ENCODE measurements at places on chromosomes 13 and 19.

- DNase-seq, result no peak
Measured at GRCh38 chr13:29791997-29792780, 58.2 kb downstream of the UBL3 start.

DNA sequence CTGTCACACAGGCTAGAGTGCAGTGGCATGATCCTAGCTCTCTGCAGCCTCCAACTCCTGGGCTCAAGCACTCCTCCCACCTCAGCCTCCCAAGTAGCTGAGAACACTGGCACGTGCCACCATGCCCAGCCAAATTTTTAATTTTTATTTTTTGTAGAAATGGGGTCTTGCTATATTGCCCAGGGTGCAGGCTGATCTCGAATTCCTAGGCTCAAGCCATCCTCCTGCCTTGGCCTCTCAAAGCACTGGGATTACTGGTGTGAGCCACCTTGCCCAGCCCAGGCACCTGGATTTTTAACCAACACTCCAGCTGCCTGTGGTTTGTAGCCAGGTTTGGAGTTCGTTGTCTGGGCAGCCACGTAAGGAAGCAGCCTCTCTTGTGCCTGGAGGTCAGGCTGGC, 9.3 kb upstream of the PEPD start:
- no peak for DNase-seq

DNA sequence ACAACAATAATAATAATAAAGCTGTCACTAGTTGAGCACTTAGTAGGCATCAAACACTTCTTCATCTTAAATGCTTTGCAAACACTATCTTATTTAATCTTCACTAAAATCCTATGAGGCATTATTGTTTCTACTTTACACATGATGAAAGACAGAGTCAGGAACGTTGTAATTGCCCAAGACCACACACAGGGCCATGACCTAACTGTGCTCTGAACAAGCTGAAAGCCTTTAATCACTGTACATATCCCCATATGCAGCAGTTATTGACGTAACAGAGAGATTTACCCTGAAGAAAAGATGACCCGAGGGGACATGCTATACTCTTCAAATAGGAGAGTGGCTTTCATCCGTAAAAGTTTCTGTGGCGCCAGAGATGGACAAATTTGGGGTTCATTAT, 53.0 kb downstream of the SACS start:
- DNase-seq, result no peak

DNA sequence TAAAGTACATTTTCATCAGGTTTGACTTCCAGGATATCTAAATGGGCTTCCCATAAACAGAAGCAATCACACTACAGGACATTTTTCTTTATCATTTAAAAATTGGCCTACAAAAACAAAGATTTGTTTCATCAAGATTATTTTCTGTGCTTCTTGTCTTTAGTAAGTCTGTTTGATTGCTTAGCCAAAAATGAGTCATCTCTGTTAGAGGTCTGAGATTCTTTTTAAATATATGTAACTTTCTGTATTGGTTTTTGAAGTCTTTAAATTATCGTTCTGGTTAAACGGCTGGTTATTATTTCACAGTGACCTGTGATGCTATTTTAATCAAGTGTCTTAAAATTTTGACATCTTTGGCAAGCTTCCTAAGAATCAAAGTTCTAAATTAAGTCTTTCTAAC, 62.7 kb downstream of the SLITRK1 start:
- DNase-seq, result no peak

DNA sequence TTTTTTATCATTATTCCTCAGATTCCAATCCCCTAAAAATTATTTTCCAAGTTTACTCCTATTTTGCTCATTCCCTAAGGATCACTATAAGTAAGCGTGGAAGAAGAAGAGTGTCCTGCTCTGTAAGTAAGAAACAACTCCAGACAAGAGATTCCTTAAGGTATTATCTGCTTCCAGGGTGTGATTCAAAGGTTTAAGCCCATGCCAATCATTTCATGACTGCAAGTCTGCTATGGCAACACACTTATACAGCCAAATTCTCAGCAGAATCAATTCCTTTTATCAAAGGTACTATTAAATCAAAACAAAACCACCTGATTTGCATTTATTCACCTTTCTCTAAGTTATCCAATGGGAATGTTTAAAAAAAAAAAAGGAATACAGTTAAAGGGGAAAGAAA, 43.7 kb downstream of the FOXO1 start:
- DNase-seq, result no peak

DNA sequence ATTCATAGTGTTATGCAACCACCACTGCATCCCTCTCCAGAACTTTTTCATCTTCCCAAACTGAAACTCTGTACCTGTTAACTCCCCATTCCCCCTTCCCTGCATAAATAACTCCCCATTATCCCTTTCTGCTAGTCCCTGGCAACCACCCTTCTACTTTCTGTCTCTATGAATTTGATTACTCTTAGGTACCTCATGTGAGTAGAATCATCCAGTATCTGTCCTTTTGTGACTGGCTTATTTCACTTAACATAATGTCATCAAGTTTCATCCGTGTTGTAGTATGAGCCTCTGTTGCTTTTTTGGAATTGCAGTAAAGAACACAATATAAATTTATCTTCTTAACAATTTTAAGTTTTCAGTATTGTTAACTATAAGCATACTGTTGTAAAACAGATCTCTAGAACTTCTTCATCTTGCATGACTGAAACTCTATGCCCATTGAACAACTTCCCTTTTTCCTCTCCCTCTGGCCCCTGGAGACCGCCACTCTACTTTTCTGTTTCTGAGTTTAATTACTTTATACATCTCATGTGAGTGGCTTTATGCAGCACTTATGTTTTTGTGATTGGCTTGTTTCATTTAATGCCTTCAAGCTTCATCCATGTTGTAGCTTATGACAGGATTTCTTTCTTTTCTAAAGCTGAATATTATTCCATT, 87.3 kb upstream of the ABCC4 start:
- no peak for DNase-seq

DNA sequence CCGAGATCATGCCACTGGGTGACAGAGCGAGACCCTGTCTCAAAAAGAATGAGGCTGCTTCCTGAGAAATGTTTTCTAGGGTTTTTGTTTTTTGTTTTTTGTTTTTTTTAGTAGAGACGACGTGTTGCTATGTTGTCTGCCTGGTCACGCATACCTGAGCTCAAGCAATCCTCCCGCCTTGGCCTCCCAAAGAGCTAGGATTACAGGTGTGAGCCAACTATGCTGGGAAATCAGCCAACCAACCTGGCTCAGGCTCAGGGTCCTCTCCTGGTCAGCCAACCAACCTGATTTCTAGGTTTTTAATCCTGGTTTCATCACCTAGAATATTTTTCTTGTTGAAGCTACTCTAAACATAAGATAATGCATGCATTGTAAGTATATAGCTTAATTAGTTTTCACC, 7.8 kb downstream of the DHX34 start:
- no peak for DNase-seq

GRCh38 chr13:30520571-30520970, 54.8 kb upstream of the HMGB1 start:
- no peak for DNase-seq

DNA sequence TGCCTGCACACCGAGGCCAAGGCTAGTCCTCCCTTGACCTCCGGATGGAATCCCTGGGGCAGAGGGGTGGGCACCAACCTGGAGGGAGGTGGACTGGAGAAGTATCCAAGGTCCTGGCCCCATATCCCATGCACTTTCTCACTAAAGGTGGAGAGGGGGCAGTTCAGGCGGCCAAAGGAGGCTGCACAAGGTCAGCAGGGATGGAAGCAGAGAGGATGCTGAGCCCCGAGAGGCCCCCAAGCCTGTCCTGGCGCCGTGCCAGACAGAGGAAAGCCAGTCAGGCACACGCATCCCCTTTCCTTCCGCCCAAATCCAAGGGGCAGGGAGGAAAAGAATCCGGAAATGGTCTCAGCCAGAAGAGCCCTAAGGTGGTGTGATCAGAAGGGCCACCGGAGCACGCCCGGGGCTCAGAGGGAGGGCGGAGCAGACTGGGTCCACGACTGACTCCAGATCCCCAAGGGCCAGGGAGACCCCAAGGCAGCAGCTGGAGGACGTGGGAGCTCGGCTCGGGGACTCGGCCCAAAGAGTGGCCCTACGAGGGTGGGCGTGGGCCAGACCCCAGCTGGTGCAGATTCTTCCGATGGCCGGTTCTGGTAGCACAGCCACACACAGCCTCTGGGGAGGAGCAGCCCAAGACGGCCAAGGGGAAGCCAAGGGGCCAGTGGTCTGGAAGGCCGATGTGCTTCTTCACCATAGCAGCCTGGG, 60.0 kb downstream of the MLLT1 start:
- no peak for DNase-seq

- DNase-seq, result no peak
Measured at GRCh38 chr13:99193152-99193551, 7.5 kb upstream of the UBAC2 start.

- peak; percentile 55 for DNase-seq
Measured at GRCh38 chr19:12983542-12984142, 11.6 kb upstream of the NFIX start.

GRCh38 chr13:112837371-112838037, 131.5 kb upstream of the MCF2L start:
- DNase-seq, result no peak

GRCh38 chr13:51848674-51849073, 3.7 kb upstream of the TMEM272 start:
- DNase-seq, result no peak

- no peak for DNase-seq
Measured at GRCh38 chr19:12947702-12948611, 2.3 kb downstream of the RAD23A start.

GRCh38 chr19:3474010-3474409, 6.3 kb downstream of the SMIM24 start:
- DNase-seq, result no peak

- no peak for DNase-seq
Measured at GRCh38 chr19:33492090-33492489, 29.5 kb downstream of the PEPD start.

GRCh38 chr13:42728507-42729180, 52.7 kb upstream of the FAM216B start:
- DNase-seq, result no peak

DNA sequence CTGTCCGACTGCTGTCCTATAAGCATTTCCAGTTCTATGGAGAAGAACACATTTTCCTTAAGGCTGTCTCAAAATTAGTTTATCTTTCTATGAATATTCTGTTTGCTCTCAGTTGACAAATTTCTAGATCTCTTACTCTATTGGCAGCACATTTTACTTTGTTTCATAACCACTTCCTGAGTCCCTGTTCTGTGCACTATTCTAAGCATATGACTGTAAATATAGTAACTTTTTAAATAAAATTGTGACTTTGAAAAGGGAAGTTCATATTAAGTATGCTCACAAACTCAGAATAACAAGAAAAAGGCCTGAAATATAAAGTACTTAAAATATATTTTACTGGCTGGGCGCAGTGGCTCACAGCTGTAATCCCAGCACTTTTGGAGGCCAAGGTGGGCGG, 56.5 kb upstream of the HTR2A start:
- DNase-seq, result no peak

- no peak for DNase-seq
Measured at GRCh38 chr19:41311072-41311471, 1.1 kb downstream of the CCDC97 start.

GRCh38 chr13:48233889-48234488, 983 bp downstream of the ITM2B start:
- no peak for DNase-seq

GRCh38 chr19:55508120-55508519, 19.9 kb downstream of the SSC5D start:
- DNase-seq, result no peak

DNA sequence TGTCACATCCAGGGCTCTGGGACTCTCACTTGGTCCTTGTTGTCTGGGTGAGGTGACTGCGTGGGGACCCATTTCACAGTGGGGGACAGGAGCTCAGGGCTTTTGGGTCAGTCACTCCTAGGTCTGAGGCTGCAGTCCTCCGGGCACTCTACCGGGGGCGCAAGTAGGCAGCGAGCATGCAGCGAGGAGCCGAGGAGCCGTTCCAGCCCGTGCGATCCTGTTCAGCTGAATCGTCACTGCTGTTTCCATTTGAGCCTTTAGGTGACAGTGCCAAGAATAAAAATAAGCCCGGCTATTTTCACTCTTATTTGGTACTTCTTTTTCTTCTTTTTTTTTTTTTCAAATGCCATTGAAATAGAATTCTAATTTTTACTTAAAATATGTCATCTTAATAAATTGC, 126.5 kb downstream of the ZNF536 start:
- DNase-seq, result no peak

DNA sequence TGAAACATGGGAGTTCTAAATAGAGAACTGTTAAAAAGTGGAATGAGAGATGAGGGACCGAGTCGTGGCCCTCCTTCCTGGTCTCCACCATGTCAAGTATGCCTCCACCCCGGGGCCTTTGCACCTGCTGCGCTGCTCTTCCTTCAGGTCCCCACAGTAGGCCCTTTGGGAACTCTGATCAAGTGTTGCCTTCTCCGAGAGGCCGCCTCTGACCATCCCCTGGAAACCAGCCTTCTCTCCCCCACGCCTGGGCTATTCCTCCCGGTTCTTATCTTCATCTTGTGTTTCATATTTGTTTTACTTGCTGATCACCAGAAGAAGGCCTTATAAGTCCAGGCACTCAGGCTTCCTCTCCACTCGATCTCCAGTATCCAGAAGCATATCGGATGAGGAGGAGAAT, 40.0 kb downstream of the IRS2 start:
- no peak for DNase-seq

DNA sequence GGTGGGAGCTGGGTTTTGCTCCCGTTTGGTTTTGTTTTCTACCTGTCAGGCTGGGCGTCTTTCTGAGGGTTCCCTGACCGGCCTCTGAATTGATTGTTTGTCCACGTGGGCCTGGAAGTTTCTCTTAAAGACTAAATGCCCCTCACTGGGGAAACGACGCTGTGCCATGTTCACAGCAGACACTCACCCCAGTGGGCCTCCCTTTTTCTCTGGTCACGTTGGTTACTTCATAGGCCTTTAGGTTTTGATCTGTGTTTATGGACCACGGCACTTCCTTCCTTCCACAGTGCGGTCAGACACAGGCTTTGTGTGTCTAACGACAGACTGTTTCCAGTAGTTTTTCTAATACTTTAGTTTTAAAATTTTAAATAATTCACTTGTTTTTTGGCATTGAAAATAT, 20.1 kb upstream of the NDUFS7 start:
- no peak for DNase-seq

DNA sequence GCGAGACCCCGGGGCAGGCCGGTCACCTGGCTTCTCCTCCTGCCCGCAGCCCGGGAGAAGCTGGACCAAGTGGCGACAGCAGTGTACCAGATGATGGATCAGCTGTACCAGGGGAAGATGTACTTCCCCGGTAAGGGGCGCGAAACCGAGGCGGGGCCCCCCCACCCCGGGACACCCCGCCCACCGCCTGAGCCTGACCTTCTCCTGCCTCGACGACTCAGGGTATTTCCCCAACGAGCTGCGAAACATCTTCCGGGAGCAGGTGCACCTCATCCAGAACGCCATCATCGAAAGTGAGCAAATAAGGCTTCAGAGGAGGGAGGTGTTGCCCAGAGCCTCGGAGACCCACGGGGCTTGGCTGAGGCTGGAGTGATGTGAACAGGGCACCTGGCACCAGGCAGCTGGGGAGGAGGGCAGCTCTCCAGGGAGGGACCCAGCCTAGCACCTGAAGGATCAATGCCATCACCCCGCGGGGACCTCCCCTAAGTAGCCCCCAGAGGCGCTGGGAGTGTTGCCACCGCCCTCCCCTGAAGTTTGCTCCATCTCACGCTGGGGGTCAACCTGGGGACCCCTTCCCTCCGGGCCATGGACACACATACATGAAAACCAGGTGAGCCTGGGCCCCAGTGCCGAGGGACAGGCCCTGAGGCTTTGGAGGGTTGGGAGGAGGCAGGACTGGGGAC, 629 bp downstream of the IZUMO4 start:
- no peak for DNase-seq

All from activated naive CD8-positive, alpha-beta T cell treated with anti-CD3 and anti-CD28 coated beads, Interleukin-2, amount 50 U/mL, for 16 hours (primary cell).